Heart left ventricle (tissue), 16 donors: ENCODE measurements at places on chromosomes 3 and 15.
A peak's percentile ranks its signal among the peaks of the same experiment; 100 is the strongest.

- H3K4me3 ChIP-seq = no peak overlapping the region
- H3K27me3 ChIP-seq = no peaks in the 10 kb centered on the region
- H3K4me1 ChIP-seq = no peaks in the 10 kb centered on the region
- no peaks in the 10 kb centered on the region for H3K36me3 ChIP-seq
Observed at GRCh38 chr3:197083486-197083885, 53.9 kb upstream of the MELTF start.

DNA sequence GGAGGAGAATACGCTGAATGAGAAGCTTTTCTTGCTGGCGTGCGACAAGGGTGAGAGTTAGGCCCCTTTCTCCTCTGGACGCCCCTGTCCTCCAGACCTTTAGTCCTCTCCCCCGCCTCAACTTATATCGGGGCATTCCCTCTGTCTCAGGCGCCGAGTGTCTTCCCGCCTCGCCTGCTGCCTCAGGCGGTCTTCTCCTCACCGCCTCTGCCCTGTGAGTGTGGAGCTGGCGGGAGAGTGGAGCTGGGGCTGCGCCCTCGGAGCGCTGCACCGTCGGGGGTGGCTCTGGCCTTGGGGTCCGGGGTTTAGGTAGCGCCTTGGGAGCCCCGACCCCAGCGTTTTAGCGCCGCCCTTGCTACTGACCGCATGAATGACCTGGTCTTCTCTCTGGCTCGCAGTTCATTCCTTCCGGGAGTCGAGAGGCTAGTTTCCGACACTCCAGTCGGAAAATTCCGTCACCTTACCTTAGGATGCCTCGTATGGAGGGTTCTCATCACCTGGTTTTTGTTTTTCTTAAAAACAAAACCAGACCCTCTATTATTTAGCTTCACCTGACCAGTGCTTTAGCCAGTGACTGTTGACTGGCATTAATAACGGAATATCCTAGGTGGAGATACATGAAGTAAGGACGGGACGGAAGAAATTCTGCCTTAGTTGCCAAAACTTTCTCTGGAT is 985 bp downstream of the TRPC1 start:
- no peaks in the 10 kb centered on the region for H3K36me3 ChIP-seq
- H3K27ac ChIP-seq = peak overlapping the region; percentile 96
- peaks cover 13% of the 10 kb centered on the region for H3K4me1 ChIP-seq
- peak; percentile 58 for DNase-seq

DNA sequence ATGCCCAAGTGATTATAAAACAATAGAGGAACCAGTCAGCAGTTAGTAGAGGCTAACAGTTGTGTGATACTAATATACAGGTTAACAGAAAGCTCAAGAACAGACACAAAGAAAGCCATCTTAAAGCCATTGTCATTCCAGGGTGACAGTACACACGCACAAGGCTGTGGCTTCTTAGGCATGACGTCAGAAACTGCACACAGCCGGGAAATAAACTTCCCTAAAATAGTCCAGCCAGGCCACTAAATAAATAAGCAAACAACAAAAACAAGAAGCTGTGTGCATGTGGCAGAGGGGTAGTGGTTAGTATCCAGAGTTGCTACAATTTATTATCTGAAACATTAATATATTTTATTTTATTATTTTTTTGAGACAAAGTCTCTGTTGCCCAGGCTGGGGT is 49.8 kb downstream of the PPCDC start:
- H3K27ac ChIP-seq = peak overlapping the region; percentile 79
- no peak for DNase-seq
- no peaks in the 10 kb centered on the region for H3K36me3 ChIP-seq
- no peaks in the 10 kb centered on the region for H3K4me1 ChIP-seq

GRCh38 chr3:122562923-122563716 is 980 bp downstream of the PARP9 start:
- DNase-seq = no peak
- peak overlapping the region; percentile 72 for H3K4me3 ChIP-seq
- H3K36me3 ChIP-seq = peaks cover 2% of the 10 kb centered on the region
- H3K4me1 ChIP-seq = no peaks in the 10 kb centered on the region

- H3K4me3 ChIP-seq = no peak overlapping the region
- no peaks in the 10 kb centered on the region for H3K27me3 ChIP-seq
- no peaks in the 10 kb centered on the region for H3K4me1 ChIP-seq
- no peak overlapping the region for H3K27ac ChIP-seq
- no peak for DNase-seq
- peaks cover 9% of the 10 kb centered on the region for H3K36me3 ChIP-seq
Observed at GRCh38 chr15:35450492-35450891, 95.5 kb downstream of the DPH6 start.

- H3K27me3 ChIP-seq = no peaks in the 10 kb centered on the region
- H3K4me1 ChIP-seq = no peaks in the 10 kb centered on the region
- H3K4me3 ChIP-seq = no peak overlapping the region
- H3K36me3 ChIP-seq = no peaks in the 10 kb centered on the region
Observed at GRCh38 chr3:189142527-189142926, 29.2 kb upstream of the TPRG1 start.

- peaks cover 99% of the 10 kb centered on the region for H3K4me1 ChIP-seq
- no peak overlapping the region for H3K4me3 ChIP-seq
- no peaks in the 10 kb centered on the region for H3K27me3 ChIP-seq
- peaks cover 23% of the 10 kb centered on the region for H3K36me3 ChIP-seq
- no peak overlapping the region for H3K27ac ChIP-seq
- DNase-seq = no peak
Observed at GRCh38 chr3:12929801-12930200, 88.4 kb upstream of the RPL32 start.

DNA sequence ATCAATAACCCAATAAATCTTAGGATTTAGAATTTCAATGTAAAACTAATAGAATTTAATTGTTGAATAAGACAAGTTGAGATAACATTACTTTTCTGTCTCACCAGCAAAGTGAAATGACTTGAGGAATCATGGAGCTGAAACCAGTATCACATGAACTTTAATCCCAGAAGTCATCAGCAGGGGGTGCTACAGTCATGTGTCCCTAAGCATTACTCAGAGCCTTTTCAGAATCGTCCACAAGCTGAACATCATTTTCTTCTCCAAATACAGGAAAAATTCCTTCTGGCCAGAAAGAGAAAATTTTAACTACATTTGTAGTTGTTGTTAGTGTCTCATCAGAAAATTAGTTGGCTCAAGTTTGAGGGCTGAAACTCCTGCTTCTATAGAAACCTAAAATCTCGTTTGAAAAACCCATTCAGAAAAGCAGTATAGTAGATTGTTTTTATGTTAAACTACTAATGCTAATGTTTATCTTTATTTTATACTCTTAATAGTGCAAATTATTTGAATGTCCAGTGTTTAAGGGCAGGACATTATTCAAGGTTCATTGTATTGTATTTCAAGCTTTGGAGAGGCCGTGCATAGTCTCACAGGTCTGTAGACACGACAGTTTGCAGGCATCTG is 384.1 kb downstream of the PLOD2 start:
- no peak for DNase-seq
- no peak overlapping the region for H3K4me3 ChIP-seq
- no peaks in the 10 kb centered on the region for H3K36me3 ChIP-seq
- H3K27me3 ChIP-seq = no peaks in the 10 kb centered on the region
- H3K27ac ChIP-seq = no peak overlapping the region
- H3K4me1 ChIP-seq = no peaks in the 10 kb centered on the region

DNA sequence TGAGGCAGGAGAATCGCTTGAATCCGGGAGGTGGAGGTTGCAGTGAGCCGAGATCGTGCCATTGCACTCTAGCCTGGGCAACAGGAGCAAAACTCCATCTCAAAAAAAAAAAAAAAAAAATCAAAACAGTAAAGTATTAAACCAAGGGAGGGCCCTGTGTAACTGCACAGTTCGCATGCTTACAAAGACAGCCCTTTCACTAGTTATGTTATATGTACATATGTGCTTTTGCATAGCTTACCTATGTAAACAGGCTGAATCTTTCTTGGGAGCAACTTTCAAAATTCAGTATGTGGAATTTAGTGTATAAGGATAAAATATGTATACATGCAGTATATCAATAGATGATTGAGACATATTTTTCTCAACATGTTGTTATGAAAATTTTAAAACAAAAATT is 16.1 kb upstream of the SLMAP start:
- no peak for DNase-seq
- no peaks in the 10 kb centered on the region for H3K27me3 ChIP-seq
- H3K27ac ChIP-seq = no peak overlapping the region
- peaks cover 17% of the 10 kb centered on the region for H3K4me1 ChIP-seq
